ENCODE measurements at places on chromosomes 2 and 18.
A peak's percentile ranks its signal among the peaks of the same experiment; 100 is the strongest.

- peak; percentile 67 for DNase-seq
Measured at GRCh38 chr2:127857265-127857808, 618 bp downstream of the POLR2D start.

GRCh38 chr18:5539391-5539790 is 4.4 kb downstream of the EPB41L3 start:
- DNase-seq = no peak

DNA sequence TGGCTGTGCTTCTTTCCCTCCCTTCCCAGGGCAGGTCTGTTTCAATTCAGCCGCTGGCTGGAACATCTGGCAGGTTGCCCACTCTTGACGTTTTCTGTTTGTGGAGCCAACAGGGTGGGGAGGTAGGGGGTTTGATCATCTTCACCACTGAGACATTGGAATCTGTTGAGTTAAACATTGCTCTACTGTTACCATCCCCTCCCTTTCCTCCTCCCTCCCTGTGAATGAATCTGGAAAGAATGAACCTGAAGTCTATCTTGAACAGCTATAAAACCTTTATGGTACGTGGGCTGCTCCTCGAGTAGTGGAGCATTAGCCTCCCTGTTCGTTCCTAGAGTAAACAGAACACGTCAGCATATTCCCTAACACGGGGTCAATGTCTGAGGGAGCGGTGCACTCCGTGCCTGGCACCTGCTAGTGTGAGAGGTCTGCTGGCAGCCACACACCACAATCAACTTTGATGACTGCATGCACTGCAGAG is 249.9 kb upstream of the RBBP8 start:
- DNase-seq = no peak

GRCh38 chr18:35000457-35000856 is 40.8 kb upstream of the MAPRE2 start:
- no peak for DNase-seq

GRCh38 chr18:1013951-1014350 is 109.3 kb downstream of the ADCYAP1 start:
- DNase-seq = no peak

DNA sequence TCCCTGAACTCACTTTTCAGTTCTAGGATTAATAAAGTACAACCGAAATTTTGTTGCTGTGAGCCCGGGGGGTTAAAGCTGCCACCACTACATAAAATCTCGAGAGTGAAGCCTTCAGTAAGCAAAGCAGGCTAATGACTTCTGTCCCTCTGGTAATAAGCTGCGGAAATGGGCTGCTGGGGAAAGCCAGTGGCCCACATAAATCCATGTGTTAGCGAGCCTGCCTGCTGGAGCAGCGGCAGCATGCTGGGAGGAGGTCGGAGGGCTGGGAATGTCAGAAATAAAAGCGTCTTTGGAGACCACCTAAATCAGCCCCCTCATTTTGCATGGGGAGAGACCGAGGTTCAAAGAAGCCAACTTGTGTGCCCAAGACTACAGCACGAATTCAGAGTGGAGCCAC is 371.7 kb downstream of the TNS1 start:
- no peak for DNase-seq

DNA sequence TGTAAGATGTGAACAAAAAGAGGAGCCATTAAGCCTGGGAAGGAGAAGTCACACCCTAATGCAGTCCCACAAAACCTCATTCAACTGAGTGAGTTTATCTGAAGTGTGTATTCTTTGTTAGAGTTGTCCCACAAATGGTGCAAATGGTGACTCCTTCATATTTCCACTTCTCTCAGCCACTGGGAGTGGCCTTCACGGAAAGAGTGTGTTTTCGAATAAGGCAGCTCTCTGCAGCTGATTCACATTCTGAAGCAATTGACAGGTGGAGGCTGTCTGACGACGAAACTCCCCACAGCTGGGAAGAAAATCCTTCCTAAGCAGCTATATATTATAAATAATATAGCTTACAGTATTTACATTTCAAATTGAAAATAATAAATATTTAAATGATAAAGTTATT is 318.8 kb upstream of the TMEFF2 start:
- no peak for DNase-seq

GRCh38 chr2:188146888-188147287 is 144.8 kb upstream of the GULP1 start:
- no peak for DNase-seq

DNA sequence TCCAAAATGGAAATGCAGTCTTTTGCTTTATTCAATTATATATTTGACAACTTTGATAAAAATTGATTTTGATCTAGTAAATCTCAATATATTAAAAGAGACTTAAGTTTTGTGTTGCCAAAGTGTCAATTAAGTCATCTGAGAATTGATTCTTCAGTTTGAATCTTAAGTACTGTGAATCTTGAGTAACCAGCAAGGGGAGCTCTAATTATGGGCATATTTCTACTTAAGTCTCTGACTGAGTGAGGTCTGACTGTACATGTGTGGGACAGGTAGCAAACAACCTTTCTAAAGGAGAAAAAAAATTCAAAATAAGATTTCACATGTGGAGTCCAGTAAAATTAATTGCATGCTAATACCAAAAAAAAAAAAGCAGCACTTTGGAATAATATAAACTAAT is 503.7 kb upstream of the SLC8A1 start:
- peak; percentile 12 for DNase-seq

DNA sequence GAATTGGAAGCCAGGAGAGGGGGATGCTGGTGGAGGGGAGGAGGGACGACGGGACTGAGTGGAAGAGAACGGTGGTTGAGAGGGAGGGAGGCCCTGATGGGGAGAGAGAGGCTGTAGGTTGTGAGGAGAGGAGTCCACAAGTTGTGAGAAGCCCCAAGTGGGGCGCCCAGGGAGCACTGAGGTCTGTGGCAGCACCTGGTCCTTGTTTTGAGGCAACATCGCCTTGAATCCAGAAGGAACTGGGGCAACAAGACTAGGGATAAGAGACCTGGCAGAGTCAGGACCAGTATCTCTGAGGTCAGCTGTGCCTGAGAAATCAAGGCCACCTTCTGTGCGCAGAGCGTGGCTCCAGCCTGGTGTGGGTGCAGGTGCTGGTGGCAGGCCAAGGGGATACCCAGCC is 1.1 kb downstream of the PRR30 start:
- DNase-seq = no peak

DNA sequence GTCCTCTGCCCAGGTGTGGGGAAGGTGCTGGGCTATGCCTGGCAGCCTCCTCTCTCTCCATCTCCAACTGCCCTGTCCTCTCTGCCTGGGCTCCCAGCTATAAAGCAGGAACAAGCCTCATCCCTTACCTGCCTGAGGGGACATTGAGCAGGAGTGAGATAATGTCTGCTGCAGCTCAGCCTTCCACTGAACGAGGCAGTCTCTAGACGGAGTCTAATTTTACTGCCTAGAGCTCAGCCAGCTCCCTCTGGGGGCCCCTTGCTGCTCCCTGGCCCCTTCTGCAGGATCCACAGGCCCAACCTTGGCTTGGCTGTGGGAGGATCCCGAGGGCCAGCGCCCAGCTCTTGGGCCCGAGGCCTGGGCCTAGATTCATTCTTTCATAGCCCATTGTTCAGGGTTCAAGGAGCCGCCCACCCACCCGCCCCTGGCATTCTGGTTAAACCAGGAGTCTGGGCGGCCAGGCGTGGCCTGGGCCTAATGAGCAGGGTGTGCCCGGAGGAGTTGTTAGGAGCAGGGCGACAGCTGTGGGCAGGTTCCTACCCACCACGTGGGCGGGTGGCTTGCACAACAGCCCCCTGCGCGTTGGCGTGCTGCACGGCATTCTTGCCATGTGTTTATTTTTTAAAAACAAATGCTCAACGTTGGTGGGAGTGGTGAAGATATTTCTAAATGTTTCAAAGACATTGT is 44.6 kb downstream of the FOSL2 start:
- no peak for DNase-seq

- no peak for DNase-seq
Measured at GRCh38 chr2:63983986-63984605, 35.1 kb downstream of the VPS54 start.

GRCh38 chr2:190864375-190864774 is 16.2 kb upstream of the GLS start:
- no peak for DNase-seq

DNA sequence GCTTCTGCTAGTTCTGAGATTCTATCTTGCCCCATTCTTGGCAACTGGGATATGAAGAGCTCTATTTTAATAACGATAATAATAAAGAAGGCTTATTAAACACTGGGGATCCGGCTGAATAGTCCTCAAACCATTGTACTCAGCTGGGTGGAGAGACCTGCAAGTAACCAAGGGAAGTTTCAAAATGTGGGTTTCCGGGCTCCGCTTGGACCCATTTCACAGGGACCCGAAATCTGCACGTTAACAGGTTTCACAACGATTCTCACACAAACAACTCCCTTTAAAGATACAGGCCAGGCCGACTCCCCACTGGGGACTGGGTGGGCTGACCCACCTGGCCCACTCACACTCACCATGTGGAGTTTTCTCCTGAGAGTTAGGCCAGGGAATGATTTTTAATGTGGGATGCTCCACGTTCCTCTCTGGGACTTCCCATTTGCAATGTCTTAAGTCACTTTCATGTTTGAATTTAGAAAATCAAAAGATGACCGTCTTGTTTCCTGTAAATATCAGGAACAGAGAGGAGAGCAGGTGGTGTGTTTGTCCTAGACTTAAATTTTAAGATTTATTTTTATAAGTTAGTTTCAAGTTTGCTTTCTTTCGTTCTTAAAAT is 96.3 kb downstream of the SH3RF3 start:
- DNase-seq = no peak

Data from OCI-LY7 (cell line).